Pancreas (tissue), 10 donors: ENCODE measurements at places on chromosomes 11 and 22. TPM values are rescaled to one million over a fixed set of nuclear protein-coding genes. Genes with fewer than 3 reads are reported as not detected.

DNA sequence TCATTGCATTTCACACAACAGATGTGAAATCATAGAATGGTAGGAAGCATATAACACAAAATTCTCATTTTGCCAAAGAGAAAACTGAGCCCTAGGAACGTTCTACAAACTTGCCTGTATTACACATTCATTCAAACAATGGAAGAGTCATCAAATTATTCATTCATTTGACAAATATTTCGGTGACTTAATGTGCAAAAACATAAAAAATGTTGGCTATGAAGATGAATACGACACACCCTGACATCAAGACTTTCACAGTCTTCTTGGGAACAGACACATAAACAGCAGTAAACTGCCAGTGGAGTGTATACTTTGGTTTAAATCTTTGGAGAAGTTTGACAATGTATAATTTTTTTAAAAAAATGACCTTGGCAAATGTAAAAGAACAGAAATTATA is 20.4 kb upstream of the C11orf87 start:
- no peaks in the 10 kb centered on the region for H3K36me3 ChIP-seq
- H3K27me3 ChIP-seq = no peaks in the 10 kb centered on the region
- no peaks in the 10 kb centered on the region for H3K4me1 ChIP-seq
- H3K27ac ChIP-seq = no peak overlapping the region
- DNase-seq = no peak

DNA sequence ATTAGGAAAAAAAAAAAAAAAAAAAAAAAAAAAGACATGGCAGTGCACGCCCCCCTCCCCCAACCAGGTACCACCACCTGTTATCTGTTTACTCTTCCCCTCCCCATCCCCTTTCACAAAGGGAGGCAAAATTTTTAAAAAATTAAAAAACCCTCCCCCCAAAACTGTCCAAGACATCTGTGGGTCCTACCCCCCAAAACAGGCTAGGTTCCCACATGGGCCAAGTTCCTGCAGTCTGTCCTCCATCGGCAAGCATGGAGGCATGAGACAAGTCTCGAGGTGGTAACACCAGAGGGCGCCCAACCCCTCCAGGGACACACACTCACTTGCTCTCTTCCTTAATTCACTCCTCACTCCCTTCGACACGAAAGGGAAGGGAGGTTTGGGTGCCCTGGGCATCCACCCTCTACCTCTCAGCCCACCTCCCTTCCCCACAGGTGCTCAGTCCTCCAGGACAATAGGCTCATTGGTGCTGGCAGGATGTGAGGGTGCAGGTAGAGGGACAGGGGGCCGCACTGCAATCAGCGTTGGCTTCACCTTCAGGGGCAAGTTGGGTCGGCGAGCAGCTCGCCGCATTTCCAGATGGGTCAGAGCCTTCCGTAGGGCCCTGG is 2.2 kb upstream of the TUT1 start:
- H3K27me3 ChIP-seq = no peaks in the 10 kb centered on the region
- H3K4me3 ChIP-seq = no peak overlapping the region
- peaks cover 19% of the 10 kb centered on the region for H3K4me1 ChIP-seq
- no peak overlapping the region for H3K27ac ChIP-seq
- peak; percentile 73 for DNase-seq
- peaks cover 32% of the 10 kb centered on the region for H3K36me3 ChIP-seq

GRCh38 chr22:41315586-41315985 is 14.3 kb downstream of the ZC3H7B start:
- no peaks in the 10 kb centered on the region for H3K27me3 ChIP-seq
- H3K4me3 ChIP-seq = no peak overlapping the region
- no peak overlapping the region for H3K27ac ChIP-seq
- no peaks in the 10 kb centered on the region for H3K4me1 ChIP-seq
- DNase-seq = no peak

DNA sequence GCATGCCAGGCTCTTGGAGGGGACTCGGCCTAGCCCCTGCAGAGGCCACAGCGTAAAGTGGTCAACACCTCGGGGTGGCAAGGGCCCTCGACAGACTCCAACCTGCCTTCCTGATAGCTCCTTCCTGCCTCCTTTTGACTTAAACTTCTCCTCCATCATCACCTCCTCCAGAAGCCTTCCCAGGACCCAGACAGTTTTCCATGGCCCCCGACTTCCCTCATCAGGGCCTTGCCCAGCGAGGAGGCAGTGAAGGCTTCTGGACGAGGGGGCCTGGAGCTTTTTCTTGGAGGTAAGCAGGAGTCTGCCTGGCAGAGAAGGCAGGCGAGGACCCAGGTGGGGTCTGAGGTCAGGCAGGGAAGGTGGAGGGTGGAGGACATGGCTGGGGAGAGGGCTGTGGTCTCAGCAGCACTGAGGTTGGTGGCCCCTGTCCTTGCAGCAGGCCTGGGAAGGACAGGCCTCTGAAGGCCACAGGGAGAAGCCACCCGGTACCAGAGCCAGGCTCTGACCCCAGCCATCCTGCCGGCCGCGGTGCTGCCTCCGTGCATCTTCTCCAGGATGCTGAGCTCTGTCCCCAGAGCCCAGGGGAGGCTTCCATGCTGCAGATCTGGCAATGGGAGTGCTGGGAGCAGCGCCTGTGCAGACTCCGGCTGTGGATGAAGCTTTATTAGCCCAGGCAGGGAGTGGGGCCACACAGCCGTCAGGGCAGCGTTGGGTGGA is 81.4 kb downstream of the WNT7B start:
- no peak for DNase-seq
- no peaks in the 10 kb centered on the region for H3K27me3 ChIP-seq
- H3K4me3 ChIP-seq = no peak overlapping the region
- no peak overlapping the region for H3K27ac ChIP-seq

DNA sequence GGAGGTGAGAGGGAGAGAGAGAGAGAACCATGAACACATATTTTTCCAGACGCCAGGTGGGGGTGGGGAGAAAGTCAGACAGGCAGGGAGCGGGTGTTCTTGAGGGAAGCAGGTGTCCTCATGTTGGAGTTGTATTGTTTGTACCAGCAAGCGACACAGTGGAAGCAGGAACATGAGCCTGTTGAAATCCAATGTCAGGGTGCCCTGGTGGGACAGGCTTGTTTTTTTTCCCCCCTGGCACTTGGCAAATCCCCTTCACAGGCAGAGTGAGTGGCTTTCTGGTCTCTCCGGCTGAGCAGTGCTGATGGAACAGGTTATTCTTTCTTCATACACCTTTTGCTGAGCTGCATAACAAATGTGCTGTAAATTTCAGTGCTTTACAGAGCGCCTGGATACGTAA is 125.6 kb downstream of the GRIK4 start:
- H3K36me3 ChIP-seq = no peaks in the 10 kb centered on the region
- DNase-seq = no peak

DNA sequence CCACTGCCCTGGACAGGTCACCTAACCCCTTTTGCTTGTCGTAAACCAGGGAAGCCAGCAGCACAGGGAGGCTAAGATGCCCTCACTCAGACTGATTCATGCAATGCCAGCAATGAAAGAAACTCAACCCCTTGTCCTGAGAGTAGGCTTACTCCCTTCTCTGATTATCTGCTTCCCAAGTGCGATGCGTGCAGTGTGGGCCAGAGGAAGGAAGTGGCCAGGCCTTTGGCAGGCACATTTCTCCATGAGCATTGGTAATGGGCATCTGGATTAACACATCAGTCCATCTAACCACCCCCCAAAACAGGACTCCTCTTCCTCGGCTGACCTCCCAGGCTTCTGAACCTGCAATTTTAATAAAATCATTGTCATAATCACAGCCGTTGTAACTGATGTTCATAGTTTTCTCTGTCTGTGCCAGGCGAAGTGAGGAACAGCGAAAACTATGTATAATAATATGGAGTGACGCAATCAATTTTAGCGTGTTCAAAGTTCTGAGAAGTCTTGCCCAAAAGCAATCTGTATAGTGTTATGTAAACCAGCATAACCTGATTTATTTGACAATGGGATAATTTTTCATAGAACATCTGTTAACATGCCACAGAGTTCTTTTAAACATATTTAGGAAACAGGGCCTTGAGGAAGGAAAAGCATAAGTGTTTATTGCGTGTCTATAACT is 33.9 kb downstream of the TST start:
- no peaks in the 10 kb centered on the region for H3K27me3 ChIP-seq
- H3K27ac ChIP-seq = no peak overlapping the region
- no peak overlapping the region for H3K4me3 ChIP-seq
- no peaks in the 10 kb centered on the region for H3K4me1 ChIP-seq
- no peak for DNase-seq
- no peaks in the 10 kb centered on the region for H3K36me3 ChIP-seq

DNA sequence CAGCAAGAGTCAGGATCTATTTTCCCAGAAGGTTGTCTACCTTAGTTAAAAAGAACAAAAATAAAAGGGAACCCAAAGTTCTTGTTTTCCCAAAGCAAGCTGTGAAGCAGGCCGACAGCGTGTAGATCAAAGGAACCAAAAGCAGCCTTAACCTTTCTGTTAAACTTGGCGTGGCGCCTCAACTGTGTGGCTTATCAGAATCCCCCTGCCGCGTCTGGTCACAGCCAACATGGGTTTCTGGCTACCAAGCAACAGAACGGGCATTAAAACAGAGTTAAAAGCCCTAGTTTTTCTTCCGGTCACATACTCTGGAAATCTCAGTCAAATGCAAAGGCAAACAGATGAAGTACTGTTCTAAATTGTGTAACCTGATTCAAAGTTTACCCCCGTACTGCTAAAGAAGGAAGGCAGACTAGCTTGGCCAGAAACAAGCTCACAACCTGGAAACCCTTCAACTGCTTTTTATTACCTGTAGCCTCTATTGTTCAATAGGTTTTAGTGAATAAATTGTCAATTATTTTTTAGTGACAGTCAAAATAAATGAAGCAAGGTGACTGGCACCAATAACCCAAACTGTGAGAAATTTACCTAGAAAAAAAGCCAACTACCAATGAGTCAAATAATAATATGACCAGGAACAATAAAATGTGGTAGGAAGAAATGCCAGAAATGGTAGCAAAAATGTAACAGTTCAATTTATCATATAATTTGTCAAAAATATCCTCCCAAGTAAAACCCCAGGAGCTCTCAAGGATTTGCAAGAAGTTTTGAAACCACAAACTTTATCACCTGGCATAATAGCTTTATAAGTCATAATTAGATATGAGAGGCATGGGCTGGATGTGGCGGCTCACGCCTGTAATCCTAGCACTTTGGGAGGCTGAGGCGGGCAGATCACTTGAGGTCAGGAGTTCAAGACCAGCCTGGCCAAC is 21.4 kb downstream of the CHKA start:
- peak overlapping the region; percentile 70 for H3K27ac ChIP-seq
- peak; percentile 90 for DNase-seq
- no peaks in the 10 kb centered on the region for H3K27me3 ChIP-seq
- H3K4me1 ChIP-seq = peaks cover 30% of the 10 kb centered on the region
- H3K36me3 ChIP-seq = no peaks in the 10 kb centered on the region
- no peak overlapping the region for H3K4me3 ChIP-seq

- no peaks in the 10 kb centered on the region for H3K36me3 ChIP-seq
- no peak overlapping the region for H3K27ac ChIP-seq
- H3K4me1 ChIP-seq = no peaks in the 10 kb centered on the region
- no peak overlapping the region for H3K4me3 ChIP-seq
- DNase-seq = no peak
Measured at GRCh38 chr11:76419896-76420295, 24.9 kb upstream of the EMSY start.

- H3K36me3 ChIP-seq = no peaks in the 10 kb centered on the region
- DNase-seq = no peak
- H3K4me1 ChIP-seq = no peaks in the 10 kb centered on the region
Measured at GRCh38 chr11:70080763-70081162, 2.6 kb downstream of the ANO1 start.

GRCh38 chr11:44931466-44931865 is 19.2 kb downstream of the TP53I11 start:
- no peaks in the 10 kb centered on the region for H3K27me3 ChIP-seq
- no peak overlapping the region for H3K4me3 ChIP-seq
- H3K4me1 ChIP-seq = no peaks in the 10 kb centered on the region
- H3K27ac ChIP-seq = no peak overlapping the region
- no peaks in the 10 kb centered on the region for H3K36me3 ChIP-seq

DNA sequence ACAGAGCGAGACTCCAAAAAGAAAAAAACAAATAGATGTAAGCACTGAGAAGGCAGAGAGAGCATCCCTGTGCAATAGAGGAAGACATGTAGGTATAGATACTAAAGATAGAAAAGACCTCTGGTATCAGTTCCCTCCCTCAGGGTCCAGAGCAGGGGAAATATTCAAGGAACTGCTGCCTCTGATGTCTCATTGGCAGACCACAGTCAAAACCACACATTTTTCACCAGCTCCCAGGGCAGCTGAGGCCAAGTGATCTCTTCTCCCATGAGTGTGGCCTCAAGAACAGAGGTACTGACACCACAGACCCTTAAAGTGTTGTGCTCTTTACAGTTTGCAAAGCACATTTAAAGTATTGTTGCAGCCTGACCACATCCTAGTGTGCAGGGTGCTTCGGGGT is 288.5 kb downstream of the NTM start:
- no peaks in the 10 kb centered on the region for H3K36me3 ChIP-seq
- H3K4me1 ChIP-seq = no peaks in the 10 kb centered on the region
- no peak overlapping the region for H3K4me3 ChIP-seq
- no peak overlapping the region for H3K27ac ChIP-seq
- DNase-seq = no peak

Gene OR52I1
- not detected for total RNA-seq

Gene ART5
- total RNA-seq = not detected

Gene PHOX2A
- not detected for total RNA-seq

Gene HSPB2
- 0.78 TPM for total RNA-seq

Gene OR8G5
- total RNA-seq = not detected

Gene SCO2
- total RNA-seq = 1.8 TPM
